Foreskin keratinocyte (primary cell): ENCODE measurements at places on chromosomes 2 and 18. TPM values are rescaled to one million over a fixed set of nuclear protein-coding genes. Genes with fewer than 3 reads are reported as not detected.

The TTC39C gene
- 15.9 and 16.9 TPM in 2 replicates for total RNA-seq

The CERKL gene
- total RNA-seq = not detected in 2 replicates

The UGT1A4 gene
- 0.14 and 0.34 TPM in 2 replicates for total RNA-seq

The CRYGB gene
- total RNA-seq = not detected in 2 replicates

The RAB6C gene
- not detected in 2 replicates for total RNA-seq

The KRTCAP3 gene
- total RNA-seq = 37.1 and 40.2 TPM in 2 replicates

The CCDC102B gene
- total RNA-seq = 0.20 TPM in 1 of 2 replicates, not detected in the other

The CYTIP gene
- not detected in 2 replicates for total RNA-seq

The AP1S3 gene
- total RNA-seq = 19.2 and 30.9 TPM in 2 replicates

The NDUFS1 gene
- total RNA-seq = 74.4 and 76.6 TPM in 2 replicates
